ENCODE measurements at places on chromosomes 12 and 14.

DNA sequence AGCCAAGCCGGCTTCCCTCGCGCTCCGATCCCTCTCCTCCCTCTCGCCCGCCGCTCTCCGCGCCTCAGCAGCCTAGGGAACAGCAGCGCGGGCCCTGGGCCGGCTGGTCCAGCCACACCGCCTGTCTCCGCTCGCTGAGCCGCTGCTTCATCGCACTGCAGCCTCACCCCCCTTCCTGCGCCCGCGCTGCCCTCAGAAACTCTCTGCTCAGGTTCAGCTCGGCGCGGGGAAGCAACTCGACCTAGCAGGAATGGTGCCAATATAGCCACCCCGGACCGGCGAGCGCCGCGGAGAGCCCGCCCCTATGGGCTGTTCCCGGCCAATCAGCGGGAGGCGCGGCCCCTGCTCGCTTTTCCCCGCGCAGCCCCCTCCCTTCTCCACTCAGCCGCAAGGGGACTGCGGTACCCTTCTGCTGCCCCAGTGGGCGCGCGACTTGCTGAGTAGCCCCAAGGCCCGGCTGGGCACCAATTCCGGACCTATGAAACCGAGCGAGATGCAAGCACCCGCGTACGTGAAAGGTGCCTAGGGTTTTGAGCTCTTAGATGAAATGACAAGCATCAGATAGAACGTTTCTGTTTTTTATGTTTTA is at the start of gene ADAMTS20:
Gene ADAMTS20 (minus strand): TSS at position 233 of the 589 bp plus-strand sequence. CDS start 282 bp downstream, outside the sequence.
- DNase-seq: no peak

- DNase-seq: no peak
Observed at GRCh38 chr12:26935636-26936378, 2.0 kb downstream of the INTS13 start.

DNA sequence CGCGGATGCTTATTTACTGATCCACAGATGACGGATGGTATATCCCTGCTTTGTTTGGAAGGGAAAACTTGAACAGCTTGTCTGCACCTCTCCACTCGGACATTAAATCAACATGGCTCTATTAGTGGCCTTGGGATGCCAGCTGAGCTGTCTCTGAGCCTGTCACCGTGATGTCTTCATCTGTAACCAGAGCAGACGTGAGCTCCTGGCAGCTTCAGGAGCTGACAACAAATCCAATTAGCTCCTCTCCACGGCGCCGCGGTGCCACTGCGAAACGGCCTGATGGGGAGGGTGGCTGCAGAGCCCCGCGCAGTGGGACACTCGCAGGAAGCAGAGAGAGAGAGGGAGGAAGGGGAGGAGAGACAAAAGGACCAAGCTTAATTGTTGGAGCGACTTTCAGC is 112.3 kb downstream of the PAPOLA start:
- DNase-seq: no peak

DNA sequence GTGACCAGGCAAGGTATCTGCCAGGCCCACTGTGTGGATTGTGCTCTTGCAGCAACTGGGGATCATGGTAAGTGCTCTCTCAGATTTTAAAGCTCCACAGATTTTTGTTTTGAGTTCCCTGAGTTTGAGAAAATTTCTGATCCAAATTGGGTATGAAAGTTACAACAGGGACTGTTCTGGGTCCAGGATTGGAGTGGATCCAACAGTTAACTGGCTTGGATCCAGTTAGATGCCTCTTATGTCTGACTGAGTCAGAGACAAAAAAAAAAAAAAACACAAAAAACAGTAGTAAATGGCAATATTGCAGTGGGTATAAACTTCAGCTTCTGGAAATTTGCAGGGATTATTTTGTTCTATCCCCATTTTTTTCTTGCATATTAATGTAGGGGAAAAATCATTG is 598.8 kb downstream of the C12orf50 start:
- no peak for DNase-seq

DNA sequence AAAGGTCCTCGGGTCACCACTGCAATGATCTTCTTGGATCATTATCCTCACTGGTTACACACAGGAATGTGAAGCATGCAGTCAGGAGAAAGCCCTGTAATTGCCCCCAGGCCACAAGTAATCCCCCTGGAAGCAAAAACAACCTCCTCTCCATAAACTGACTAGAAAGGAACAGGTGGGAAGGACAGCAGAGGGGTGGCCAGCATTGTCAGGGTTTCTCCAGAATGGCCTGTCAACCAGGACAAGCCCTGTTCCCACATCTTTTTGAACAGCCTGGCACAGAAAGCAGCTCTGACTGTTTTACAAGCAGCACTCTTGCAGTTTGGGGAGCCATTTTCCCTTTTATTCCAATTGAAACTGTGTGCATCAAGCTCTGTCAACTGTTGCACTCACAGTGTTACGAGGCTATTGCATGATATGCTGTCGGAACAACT is 36.1 kb downstream of the TMCC3 start:
- no peak for DNase-seq

DNA sequence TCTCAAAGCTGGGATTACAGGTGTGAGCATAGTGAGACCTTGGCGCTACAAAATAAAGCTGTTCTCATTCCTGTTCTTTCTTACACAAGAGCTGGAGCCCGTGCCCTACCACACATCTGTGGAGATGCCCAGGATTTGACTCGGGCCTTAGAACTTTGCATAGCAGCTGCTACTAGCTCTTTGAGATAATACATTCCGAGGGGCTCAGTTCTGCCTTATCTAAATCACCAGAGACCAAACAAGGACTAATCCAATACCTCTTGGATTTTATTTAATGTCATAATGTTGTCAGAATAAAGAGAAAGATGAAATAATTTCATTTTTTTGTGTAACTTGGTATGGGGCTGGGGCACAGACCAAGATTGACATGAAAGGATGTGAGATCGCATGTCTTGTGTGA is 7.6 kb downstream of the PNP start:
- DNase-seq: no peak

Measured in AG09319 (cell line).